T-helper 17 cell (primary cell): ENCODE measurements at places on chromosomes 6 and 20.

DNA sequence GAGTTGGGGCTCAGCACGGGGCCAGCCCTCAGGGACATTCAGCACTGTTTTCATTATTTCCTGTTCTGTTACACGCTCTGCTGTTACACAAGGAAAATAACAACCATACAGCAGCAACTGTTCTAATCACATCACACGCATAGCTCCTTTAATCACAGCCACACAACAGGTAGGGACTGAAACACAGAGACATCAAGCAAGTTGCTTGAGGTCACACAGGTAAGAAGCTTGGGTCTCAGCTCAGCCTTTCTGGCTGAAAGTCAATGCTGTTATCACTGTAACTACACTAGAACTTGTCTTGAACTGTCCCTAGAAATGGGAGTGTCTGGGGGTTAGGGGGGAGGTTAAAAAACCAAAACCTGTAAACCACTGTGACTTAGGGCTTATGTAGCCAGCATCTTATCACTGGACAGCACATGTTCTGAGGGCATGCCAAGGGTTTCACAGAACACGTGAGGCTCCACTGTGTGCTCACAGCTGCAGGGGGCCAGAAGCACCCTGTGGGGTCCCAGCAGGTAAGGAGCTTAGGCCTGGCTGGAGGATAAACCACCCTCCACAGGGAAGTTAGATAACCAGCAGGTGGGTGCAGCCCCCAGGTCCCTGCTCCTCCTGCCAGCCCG is 146.0 kb downstream of the EYA2 start:
- no peaks in the 10 kb centered on the region for H3K4me1 ChIP-seq
- no peak overlapping the region for H3K27ac ChIP-seq
- no peaks in the 10 kb centered on the region for H3K36me3 ChIP-seq
- no peak overlapping the region for H3K4me3 ChIP-seq
- peaks cover 36% of the 10 kb centered on the region for H3K27me3 ChIP-seq

GRCh38 chr6:157173776-157174175 is 149.5 kb downstream of the TMEM242 start:
- peak overlapping the region; percentile 51 for H3K27ac ChIP-seq
- peaks cover 2% of the 10 kb centered on the region for H3K36me3 ChIP-seq
- peaks cover 6% of the 10 kb centered on the region for H3K4me1 ChIP-seq
- no peaks in the 10 kb centered on the region for H3K27me3 ChIP-seq
- no peak overlapping the region for H3K4me3 ChIP-seq
- DNase-seq, result no peak

DNA sequence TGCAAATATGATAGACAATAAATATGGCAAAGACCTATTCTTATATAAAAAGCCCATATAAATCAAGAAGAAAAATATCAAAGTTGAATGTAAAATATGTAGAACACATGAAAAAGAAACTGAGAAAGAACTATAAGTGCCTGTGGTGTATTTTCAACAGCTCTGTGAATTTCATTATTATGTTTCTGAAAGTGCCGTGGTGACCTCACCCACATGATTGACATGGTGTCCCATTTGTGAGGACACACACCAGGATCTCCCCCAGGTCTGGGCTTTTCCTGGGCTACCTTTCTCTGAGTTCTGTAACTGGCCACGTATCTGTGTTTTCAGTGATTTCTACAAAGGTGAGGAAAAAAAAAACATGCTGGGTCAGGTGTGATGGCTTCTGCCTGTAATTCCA is 86.7 kb downstream of the BMP6 start:
- no peaks in the 10 kb centered on the region for H3K4me1 ChIP-seq
- no peaks in the 10 kb centered on the region for H3K36me3 ChIP-seq
- no peak overlapping the region for H3K4me3 ChIP-seq
- peaks cover 22% of the 10 kb centered on the region for H3K27me3 ChIP-seq

GRCh38 chr6:15308435-15309213 is 62.8 kb downstream of the JARID2 start:
- DNase-seq, result no peak
- H3K27me3 ChIP-seq, result no peaks in the 10 kb centered on the region
- peaks cover 3% of the 10 kb centered on the region for H3K36me3 ChIP-seq
- H3K4me3 ChIP-seq, result peak overlapping the region; percentile 15
- peaks cover 60% of the 10 kb centered on the region for H3K4me1 ChIP-seq

GRCh38 chr6:14520536-14520935 is 403.0 kb downstream of the CD83 start:
- no peaks in the 10 kb centered on the region for H3K27me3 ChIP-seq
- DNase-seq, result no peak
- no peaks in the 10 kb centered on the region for H3K4me1 ChIP-seq

DNA sequence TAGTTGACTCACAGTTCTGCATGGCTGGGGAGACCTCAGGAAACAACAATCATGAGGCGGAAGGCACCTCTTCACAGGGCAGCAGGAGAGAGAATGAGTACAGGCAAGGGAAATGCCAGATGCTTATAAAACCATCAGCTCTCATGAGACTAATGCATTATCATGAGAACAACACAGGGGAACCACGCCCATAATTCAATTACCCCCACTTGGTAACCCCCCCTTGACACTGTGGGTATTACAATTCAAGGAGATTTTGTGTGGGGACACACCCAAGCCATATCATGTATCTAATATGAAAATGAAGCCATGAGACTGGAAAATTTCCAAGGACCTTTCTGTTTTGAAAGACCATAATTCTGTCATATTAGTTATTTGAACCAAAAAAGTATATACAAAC is 342.4 kb upstream of the PLCB4 start:
- H3K4me3 ChIP-seq, result no peak overlapping the region
- no peaks in the 10 kb centered on the region for H3K27me3 ChIP-seq
